Activated CD4-positive, alpha-beta T cell treated with anti-CD3 and anti-CD28 coated beads, Interleukin-2, amount 50 U/mL, for 24 hours (primary cell): ENCODE measurements at places on chromosomes 5 and 9.

GRCh38 chr5:134460551-134460950 is 48.9 kb upstream of the CDKN2AIPNL start:
- DNase-seq = no peak

DNA sequence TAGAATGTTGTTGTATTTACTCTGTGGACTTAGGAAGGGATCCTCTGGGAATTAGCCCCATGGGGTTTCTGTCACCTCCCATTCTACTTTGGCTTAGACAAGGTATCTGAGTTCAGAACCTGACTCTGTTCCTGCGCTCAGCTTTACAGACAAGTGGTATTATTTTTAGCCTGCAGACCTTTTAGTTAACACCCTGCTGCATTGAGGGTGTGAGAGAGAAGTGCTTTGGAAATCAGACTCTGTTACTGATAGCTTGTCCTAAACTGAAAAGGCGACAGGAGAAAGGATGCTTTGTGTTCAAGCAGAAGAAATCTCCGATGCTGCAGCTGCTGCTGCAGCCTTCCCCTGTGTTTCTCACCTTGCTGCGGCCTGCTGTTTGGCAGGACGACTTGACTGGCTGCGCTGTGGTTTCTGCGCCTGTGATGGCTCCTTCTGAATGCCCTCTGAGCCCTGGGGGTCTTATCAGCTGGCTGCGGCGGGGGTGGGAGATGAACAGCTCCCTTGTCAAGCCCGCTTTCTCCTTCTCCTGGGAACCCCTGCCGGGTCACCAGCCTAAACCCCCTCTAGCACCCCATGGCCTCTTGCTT is 61.9 kb downstream of the PGM5 start:
- no peak for DNase-seq

- DNase-seq = no peak
Observed at GRCh38 chr9:127961613-127962155, 19.1 kb downstream of the EEIG1 start.

DNA sequence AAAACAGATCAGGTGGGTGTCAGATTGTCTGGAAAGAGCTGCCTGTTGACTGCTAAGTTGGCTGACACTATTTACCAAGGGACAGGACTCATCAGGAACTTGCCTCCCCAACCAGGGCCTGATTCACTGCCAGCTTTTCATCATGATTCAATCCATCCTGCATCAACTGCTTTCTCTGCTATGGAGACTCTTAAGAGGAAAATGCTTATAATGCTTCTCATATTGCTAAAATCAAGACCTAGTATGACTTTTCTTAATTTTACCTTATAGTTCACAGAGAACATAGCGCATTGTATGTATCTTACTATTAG is 21.3 kb downstream of the HTR4 start:
- DNase-seq = no peak
